Endodermal cell (in vitro differentiated cells): ENCODE measurements at places on chromosomes 2 and 18. TPM values are rescaled to one million over a fixed set of nuclear protein-coding genes. Genes with fewer than 3 reads are reported as not detected.

The CAMKMT gene
- total RNA-seq = 57.5 and 82.9 TPM in 2 replicates

The GALNT5 gene
- total RNA-seq = 0.05 TPM in 1 of 2 replicates, not detected in the other

The WDR43 gene
- 38.3 to 66.5 TPM (median 64.3 TPM) in 3 replicates for total RNA-seq

The IL1R2 gene
- 0.73 to 1.1 TPM in 2 of 3 replicates, not detected in the other for total RNA-seq

The UPP2 gene
- not detected in 2 replicates for total RNA-seq

The ASIC4 gene
- 0.16 and 0.29 TPM in 2 replicates for total RNA-seq

The AKAIN1 gene
- not detected in 3 replicates for total RNA-seq

The NEU4 gene
- total RNA-seq = 1.1 and 1.2 TPM in 2 replicates

The LCT gene
- total RNA-seq = 0.11 TPM in 2 replicates

GRCh38 chr2:191115391-191115790, 35.4 kb downstream of the STAT4 start:
- no peaks in the 10 kb centered on the region for H3K4me1 ChIP-seq
- H3K36me3 ChIP-seq = no peaks in the 10 kb centered on the region
- H3K27me3 ChIP-seq = no peaks in the 10 kb centered on the region
- H3K4me3 ChIP-seq = no peak overlapping the region

GRCh38 chr2:47038656-47039488, 116.2 kb downstream of the STPG4 start:
- H3K4me3 ChIP-seq = no peak overlapping the region
- no peaks in the 10 kb centered on the region for H3K36me3 ChIP-seq
- H3K27me3 ChIP-seq = no peaks in the 10 kb centered on the region
- H3K4me1 ChIP-seq = peaks cover 38% of the 10 kb centered on the region

- no peaks in the 10 kb centered on the region for H3K4me1 ChIP-seq
- no peaks in the 10 kb centered on the region for H3K36me3 ChIP-seq
- H3K27ac ChIP-seq = peak overlapping the region; percentile 94
- peak overlapping the region; percentile 84 for H3K4me3 ChIP-seq
Observed at GRCh38 chr2:188292348-188293239, 920 bp downstream of the GULP1 start.

DNA sequence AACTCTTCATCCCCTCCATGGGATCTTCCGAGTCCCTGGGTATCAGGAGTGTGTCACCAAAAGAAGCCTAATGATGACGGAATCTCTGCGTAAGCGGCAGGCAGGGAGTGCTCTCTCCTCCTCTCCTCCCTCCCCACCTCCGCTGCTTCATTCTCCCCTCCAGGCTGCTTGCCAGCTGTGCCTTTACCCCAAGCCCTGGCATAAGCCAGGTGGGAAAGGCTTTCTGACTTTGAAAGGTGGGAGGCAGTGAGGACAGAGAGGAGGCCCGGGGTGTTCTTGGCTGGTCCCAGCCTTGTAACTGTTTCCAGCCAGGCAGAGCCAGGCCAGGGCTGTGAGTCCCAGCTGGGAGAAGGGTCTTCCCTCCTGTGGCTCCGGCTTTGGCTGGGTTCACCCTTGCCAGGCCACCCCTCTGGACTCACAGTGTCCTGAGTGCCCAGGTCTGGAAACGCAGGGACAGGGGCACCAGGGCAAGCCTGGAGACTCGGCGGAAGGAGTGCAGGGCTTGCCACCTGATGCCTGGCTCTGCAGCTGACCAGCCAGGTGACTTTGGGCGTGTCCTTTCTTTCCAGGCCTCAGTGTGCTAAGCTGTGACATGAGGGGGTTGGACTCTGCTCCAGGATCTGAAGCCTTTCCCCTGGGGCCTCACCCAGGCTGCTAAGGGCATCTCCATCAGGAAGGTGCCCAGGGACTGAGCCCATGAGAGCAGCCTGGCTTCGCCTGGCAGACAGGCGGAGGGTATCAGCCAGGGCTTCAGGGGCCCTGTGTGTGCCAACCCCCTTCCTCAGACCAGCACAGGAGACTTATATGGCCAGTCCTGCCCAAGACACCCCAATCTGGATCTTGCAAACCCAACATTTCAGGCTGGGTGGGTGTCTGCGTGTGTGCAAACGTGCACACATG, 32.7 kb upstream of the HPCAL1 start:
- H3K4me3 ChIP-seq = no peak overlapping the region
- DNase-seq = peak; percentile 24
- H3K36me3 ChIP-seq = no peaks in the 10 kb centered on the region
- no peaks in the 10 kb centered on the region for H3K27me3 ChIP-seq
- H3K27ac ChIP-seq = no peak overlapping the region

DNA sequence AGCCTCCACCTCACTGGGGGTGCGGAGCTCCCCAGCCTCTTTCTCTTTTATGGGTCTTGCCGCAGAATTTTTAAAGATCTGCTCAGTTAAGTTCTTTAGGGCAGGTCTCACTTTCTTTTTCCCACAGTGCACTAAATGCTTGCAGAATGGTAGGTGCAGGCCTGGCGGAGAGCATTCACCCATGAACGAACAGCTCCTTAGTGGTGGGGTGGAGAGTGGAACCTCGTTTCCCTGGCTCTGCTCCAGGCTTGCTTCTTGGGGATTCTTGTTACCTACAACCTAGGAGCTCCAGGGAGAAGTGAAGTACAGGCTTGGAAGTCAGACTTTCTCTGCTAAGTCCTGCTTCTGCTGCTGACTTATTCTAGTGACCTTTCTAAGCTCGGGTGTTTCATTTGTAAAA, 70.3 kb upstream of the PXDN start:
- peaks cover 12% of the 10 kb centered on the region for H3K4me1 ChIP-seq
- no peak overlapping the region for H3K27ac ChIP-seq
- no peaks in the 10 kb centered on the region for H3K36me3 ChIP-seq
- DNase-seq = no peak

DNA sequence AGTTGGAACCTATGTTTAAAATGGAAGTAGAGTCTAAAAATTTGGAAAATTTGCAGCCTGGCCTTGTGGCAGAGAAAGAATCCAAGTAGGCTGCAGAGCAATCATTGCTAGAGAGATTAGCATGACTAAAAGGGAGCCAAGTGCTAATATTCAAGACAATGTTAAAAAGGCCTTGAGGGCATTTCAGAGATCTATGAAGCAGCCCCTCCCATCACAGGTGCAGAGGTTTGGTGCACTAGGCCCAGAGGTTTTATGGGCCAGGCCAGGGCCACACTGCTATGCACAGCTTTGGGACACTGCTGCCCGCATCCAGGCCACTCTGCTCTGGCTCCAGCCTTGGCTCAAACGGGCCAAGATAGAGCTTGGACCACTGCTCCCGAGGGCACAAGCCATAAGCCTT, 6.7 kb upstream of the IL1A start:
- H3K4me1 ChIP-seq = no peaks in the 10 kb centered on the region
- no peaks in the 10 kb centered on the region for H3K27me3 ChIP-seq

DNA sequence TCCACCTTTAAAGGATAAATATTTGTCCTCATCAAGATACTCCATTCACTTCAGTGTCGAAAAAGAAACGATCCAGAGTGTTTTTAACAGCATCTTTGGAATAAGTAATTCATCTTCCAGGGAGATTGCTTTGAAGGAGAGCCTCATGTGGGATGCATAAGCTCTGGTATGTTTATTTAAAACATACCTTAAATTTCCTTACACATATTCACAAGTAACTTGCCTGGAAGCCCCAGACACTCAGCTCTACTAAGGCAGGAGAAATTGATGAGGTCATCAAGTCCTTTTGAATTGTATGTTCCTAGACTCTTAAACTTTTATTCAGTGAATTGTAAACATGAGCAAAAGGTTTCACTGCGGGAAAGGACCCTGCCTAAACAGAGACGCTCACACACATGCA, 103.0 kb downstream of the CDK15 start:
- H3K27me3 ChIP-seq = no peaks in the 10 kb centered on the region
- no peak for DNase-seq
- H3K4me3 ChIP-seq = no peak overlapping the region
- H3K27ac ChIP-seq = no peak overlapping the region
- H3K4me1 ChIP-seq = peaks cover 47% of the 10 kb centered on the region

GRCh38 chr18:40935423-40935822, 1019.6 kb upstream of the PIK3C3 start:
- no peak overlapping the region for H3K4me3 ChIP-seq
- no peak for DNase-seq
- H3K27me3 ChIP-seq = no peaks in the 10 kb centered on the region

- H3K27me3 ChIP-seq = no peaks in the 10 kb centered on the region
- no peak overlapping the region for H3K4me3 ChIP-seq
- H3K4me1 ChIP-seq = no peaks in the 10 kb centered on the region
- no peaks in the 10 kb centered on the region for H3K36me3 ChIP-seq
- no peak overlapping the region for H3K27ac ChIP-seq
- DNase-seq = peak; percentile 49
Observed at GRCh38 chr2:152183401-152184073, 8.0 kb upstream of the STAM2 start.

DNA sequence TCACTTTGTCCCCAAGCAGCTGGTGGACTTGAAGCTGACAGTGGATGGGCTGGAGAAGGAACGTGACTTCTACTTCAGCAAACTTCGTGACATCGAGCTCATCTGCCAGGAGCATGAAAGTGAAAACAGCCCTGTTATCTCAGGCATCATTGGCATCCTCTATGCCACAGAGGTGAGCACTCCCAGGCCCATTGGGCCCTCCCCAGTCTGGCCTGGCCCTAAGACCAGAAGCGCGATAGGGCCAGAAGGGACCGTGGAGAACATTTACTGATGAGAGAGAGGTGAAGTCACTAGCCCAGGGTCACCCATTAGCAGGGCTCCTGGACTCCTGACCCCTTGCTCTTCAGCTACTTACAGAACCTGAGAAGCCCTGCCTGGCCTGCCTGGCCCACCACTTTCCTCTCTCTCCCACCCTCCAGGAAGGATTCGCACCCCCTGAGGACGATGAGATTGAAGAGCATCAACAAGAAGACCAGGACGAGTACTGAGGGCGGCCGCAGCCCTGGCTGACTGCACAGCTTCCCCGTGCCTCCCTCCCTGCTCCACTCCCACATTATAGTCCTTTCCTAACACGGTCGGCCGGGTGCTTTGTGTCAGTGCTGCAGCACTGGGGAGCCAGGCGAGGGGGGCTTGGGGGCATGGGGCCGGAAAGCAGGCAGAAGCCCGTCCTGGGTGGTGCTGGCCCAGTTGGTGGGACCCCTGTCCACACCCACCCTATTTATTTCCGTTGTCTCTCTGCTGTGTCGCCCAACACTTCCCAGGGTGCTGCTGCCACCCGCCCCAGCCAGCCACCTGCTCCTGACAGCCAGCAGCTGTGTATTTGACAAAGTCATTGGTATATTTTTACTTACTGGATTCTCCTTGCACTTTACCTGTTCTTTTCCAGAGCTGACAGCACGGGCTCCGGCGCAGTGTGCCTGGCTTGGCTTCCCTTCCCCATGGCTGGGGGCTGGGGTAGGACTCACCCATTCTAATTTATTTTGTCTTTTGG, 6.6 kb upstream of the TMEM214 start:
- no peak overlapping the region for H3K4me3 ChIP-seq
- no peaks in the 10 kb centered on the region for H3K4me1 ChIP-seq
- no peak for DNase-seq
- no peaks in the 10 kb centered on the region for H3K27me3 ChIP-seq

DNA sequence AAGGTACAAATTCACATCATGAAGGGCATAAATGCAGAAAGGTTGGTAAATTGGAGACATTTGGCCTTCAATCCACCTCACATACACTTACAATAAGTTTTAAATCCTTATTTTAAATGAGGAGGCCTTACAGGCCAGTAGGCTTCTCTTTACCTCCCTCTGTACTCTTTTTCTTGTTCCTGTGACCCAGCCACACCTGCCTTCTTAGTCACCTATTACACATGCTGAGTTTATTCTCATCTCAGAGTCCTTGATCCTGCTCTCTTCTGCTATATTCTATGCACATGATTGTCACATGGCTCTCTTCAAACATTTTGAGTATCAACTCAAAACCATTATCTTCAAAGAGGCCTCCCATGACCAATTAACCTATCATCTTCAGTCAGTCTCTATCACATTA, 491.5 kb downstream of the SATB2 start:
- no peaks in the 10 kb centered on the region for H3K36me3 ChIP-seq
- no peak overlapping the region for H3K4me3 ChIP-seq

DNA sequence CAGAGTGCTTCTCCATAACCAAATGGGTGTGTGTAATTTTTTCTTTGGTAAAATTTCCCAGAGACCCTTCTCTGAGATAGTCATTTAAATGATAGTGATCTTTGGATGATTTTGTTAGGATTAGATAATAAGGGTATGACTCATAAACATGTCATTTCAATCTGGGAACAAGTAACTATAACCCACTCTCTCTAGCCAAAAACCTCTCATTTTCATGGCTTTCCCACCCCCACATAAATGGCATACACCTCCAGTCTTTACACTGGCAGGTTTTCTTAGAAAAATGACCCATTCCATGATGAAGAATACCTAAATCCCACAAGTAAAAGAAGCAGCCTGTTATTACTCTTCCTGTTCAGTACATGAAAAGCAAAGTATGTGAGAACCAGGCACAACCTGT, 572.0 kb upstream of the ZEB2 start:
- H3K27ac ChIP-seq = no peak overlapping the region
- no peaks in the 10 kb centered on the region for H3K27me3 ChIP-seq
- H3K4me3 ChIP-seq = no peak overlapping the region
- no peak for DNase-seq
- no peaks in the 10 kb centered on the region for H3K4me1 ChIP-seq

DNA sequence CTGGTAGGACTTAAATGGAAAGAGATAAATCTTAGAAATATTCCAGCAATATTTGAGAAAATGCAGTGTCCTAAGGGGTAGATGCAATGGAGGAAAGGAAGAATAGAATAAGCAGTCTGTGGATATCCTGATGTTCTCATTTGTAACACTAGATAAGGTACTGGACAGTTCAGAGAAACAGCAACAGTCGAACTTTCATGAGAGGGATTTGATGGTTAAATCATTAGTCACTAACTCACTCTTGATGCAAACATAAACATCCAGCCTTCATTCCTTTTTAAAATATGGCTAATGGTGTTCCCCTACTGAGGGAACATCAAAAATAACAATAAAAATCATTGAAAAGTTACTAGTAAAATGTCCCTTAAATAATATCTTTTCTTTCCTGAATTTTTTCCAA, 211.4 kb upstream of the SLC39A10 start:
- no peak overlapping the region for H3K27ac ChIP-seq
- no peak overlapping the region for H3K4me3 ChIP-seq
- H3K27me3 ChIP-seq = no peaks in the 10 kb centered on the region
- DNase-seq = no peak
- no peaks in the 10 kb centered on the region for H3K4me1 ChIP-seq

DNA sequence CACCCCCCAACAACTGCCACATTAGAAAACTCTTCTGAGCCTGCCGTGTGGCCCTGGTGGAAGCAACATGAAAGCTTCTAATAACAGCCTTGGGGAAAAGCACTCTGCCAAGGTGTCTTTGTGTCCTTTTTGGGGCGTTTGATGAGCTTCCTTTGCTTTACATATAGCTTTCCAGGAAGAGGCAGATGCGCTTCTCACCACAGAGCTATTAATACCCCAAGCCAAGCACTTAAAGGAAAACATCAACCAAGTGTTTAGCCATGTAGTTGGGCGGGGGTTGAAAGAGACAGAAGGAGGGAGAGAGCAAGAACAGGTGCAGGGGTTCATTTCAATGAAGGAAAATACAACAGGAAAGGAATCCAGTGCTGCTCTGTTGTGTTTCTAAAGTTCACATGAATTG, 176.1 kb downstream of the VAPA start:
- no peak overlapping the region for H3K4me3 ChIP-seq
- no peak for DNase-seq
- no peak overlapping the region for H3K27ac ChIP-seq
- peaks cover 16% of the 10 kb centered on the region for H3K4me1 ChIP-seq
- H3K27me3 ChIP-seq = no peaks in the 10 kb centered on the region

GRCh38 chr2:95165030-95165370, 609 bp upstream of the ZNF2 start:
- no peak for DNase-seq
- no peaks in the 10 kb centered on the region for H3K27me3 ChIP-seq
- peak overlapping the region; percentile 94 for H3K4me3 ChIP-seq
- no peaks in the 10 kb centered on the region for H3K36me3 ChIP-seq
- H3K4me1 ChIP-seq = no peaks in the 10 kb centered on the region
